ENCODE measurements at places on chromosomes 1 and 21. TPM values are rescaled to one million over a fixed set of nuclear protein-coding genes. Genes with fewer than 3 reads are reported as not detected.

Gene MYOC
- 0.12 TPM for total RNA-seq

Gene ACTL8
- 0.28 TPM for total RNA-seq

Gene TMEM52
- 7.1 TPM for total RNA-seq

Gene LCE3D
- total RNA-seq, result not detected
